Cerebellum (tissue), 4 donors: ENCODE measurements at places on chromosomes 1 and 21.

- DNase-seq, result no peak
These were observed 18.0 kb upstream of the ETV3L start for GRCh38 chr1:157117527-157118057.

- no peak for DNase-seq
These were observed 97.0 kb downstream of the OBSCN start for GRCh38 chr1:228304766-228305395.

GRCh38 chr1:1777950-1778662 lies at the start of gene NADK:
Gene NADK (minus strand): TSS chr1:1778470. CDS start chr1:1765406, 13,064 bp downstream.
- DNase-seq, result peak; percentile 88

GRCh38 chr1:219669042-219669441 lies 56.1 kb upstream of the ZC3H11B start:
- no peak for DNase-seq

DNA sequence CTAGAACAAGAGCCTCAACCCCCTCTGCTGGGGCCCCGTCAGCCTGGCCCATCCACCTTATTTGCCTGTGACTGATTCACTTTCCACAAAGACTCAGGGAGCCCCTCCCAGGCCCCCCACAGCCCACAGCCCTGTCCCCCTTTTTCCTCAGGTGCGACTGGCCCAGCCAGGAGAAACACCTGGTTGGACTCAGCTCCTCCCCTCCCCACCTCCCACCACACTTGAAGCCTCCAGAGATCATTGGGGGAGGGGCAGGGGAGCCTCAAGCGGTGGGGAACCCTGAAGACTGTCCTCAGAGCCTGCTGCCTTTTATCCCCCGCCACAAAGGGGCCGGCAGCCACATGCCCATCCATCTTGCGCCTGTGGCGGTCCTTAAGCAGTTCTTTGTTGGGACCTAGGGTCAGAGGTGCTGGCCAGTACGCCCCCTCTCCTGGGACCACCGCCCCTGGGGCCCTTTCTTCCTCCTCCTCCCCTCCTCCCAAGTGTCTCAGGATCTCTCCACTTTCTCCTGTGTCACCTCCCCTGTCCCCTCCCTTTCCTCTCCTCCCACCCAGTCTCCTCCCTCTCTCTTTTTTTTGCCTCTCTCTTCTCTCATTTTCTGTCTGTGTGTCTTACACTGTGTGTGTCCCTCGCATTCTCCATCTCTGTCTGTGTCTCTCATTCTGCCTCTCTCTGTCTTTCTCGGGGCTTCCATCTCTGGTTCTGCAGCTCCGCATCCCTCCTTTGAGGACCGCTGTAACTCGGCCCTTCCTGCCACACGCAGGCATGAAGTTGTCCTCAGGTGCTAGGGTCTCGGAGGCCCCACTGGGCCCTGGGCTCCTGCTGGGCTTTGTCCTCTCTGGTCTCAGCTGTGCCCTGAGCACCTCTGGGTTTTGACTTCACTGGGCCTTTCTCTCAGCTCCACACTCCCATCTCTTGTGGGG lies 12.2 kb downstream of the CRABP2 start:
- DNase-seq, result no peak
